ENCODE measurements at places on chromosomes 6 and 20.

DNA sequence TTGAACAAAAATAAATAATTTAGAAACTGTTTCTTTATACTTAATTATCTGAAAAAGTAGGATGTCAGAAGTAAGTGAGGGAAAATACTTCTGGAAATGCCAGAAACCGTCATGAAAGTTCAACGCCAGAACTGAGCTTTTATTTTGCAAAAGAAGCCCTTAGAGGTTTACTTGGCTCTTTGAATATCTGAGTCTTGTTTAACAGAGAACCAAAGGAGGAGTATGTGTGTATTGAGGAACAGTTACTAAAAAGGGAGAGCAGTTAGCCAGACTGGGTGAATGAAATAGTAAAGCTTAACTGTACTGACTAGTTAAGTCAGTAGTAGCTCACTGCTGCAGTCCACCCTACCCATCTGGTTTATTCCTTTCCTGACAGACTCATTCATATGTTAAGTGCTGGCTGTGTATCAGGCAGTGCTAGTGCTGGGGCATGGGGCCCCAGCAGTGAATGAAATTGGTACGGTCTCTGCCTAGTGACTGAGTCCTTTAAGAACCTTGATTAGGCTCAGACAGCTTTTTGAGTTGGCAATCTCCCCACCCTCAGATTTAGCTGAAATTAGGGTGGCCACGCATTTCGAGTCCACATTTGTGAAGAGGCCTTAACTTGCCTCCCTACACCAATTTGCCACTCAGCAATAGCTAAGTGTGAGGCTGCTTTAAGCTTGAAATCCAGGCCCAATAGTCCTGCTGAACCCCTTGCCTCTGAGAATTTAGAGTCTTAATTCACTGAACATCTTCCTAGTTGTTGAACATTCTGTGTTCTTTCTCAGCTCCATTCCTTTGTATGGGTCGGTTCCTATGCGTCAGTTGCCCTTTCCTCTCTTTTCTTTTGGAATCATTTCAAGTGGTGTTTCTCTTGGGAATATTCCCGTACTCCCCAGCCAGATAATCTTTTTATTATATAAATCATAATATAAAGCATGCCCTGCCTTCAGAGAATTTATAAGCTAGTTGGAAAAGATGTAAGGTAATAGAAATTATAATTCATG lies 20.2 kb downstream of the MAP3K4 start:
- no peak for DNase-seq

GRCh38 chr6:11092668-11093375 lies 812 bp upstream of the SMIM13 start:
- no peak for DNase-seq

DNA sequence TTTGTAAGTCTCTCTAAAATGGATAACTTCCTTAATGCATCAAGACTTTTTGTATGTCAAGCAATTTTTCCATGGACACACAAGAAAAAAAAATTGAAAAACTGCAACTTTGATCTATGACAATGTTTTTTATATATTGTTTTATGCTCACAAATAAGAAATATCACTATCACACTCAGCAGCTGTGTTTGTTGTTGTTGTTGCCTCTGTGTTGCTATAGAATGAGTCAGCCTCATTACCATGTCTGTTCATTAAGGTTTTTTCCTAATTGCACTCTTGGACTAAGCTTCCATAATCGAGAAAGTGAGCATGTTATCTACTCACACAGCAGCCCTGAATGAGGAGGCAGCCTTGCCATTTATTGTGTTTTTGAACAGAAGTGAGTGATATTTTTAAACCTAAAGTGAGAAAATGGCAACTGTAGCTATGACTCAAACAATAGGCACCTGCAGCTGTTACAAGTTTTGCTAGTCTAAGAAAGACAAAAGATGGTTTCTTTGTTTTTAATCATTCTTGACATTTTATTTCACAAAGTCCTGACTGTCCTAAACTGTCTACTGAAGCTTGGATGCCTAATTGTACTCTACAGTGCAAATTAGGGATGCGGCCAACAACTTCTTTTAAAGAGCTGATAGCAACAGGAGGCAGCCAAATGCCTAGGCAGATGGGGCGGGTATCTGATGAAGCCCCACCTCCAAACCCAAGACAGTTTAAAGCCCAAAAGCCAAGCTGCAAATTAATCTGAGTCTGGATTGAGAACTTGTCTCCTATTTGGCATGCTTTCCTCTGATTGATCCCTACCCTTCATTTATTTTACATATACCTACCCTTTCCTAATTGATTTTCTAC lies 77.9 kb upstream of the DOK5 start:
- DNase-seq: no peak

- no peak for DNase-seq
These were observed 525.2 kb downstream of the PKHD1 start for GRCh38 chr6:51562198-51562597.

GRCh38 chr20:18188434-18188833 lies 50.8 kb downstream of the KAT14 start:
- peak; percentile 34 for DNase-seq

- no peak for DNase-seq
These were observed 28.8 kb downstream of the CPXM1 start for GRCh38 chr20:2771631-2772080.
